ENCODE measurements at places on chromosomes 11 and 22.

DNA sequence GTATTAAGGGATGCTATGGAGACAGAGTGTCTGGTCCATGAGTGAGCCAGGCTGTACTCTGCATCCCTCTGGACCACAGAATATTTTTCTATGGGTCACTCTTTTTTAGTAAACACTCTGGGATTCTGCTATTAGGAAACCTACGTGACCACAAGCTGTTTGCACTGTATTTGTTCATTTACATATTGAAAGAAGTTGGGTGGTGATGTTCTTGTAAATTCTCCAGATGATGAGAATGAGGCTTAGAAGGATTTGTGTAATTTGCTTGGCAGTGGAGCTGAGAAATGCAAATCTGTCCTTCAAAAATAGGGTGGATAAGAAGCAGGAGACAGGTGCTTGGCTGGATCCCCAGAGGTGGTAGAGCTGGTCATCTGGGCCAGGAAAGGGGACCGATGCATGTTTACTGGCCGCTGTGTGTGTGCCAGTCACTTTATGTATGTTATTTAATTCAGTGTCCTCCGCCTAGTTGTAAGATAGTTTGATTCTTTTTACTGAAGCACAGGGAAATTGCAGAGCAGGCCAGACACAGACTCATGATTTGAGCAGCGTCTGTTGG is 63.7 kb upstream of the HEPHL1 start:
- no peak for DNase-seq

DNA sequence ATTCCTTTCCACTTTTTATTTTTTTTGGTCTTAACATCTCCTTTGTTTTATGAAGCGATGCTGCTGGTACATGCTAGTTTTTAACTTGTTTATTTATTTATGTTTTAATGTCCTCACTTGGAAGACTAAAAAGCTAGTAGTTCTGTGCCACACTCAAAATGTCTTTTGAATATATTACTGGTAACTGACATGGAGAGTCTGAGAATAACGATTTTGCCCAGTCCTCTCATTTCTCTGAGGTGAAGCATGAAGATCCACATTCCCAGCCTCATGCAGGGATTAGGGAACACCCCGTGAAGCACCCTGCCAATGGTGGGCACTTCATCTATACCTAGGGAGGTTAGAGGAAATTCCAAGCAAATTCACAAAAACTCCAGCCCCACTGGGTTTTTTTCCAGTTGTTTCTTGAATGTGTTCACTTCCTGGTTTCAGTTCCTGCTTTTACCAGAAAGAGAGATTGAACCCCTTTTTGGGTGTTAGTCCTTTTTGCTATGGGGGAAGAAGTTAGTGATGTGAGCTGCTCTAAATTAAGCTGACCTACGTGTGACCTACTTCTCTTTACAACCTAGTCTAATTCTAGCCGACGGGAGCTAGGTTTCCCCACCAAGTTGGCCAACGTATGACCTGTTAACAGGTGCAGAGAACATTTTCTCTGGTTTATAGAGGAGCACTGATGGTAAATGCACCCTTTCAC is 106.1 kb downstream of the SLC1A2 start:
- no peak for DNase-seq

GRCh38 chr22:39148026-39148726 is 4.3 kb downstream of the CBX7 start:
- no peak for DNase-seq

DNA sequence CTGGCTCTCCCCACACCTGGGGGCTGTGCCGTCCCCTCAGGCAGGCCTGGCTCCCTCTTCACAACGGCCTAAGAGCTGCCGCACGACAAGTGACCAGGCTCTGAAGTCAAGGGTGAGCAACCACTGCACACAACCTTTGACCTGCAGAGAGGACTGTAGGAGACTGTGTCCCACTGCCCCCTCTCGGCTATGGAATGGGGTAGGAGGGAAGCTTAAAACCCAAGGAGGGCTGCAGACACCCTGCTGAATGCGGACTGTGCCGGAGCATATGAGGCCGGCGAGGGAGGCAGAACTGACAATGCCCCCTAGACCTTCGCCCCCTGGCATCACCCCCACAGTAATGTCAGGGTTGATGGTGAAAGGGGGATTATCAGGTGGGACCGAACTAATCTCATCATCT is 311.9 kb downstream of the CTTN start:
- DNase-seq, result no peak

GRCh38 chr22:39621826-39622225 is 51.3 kb downstream of the CACNA1I start:
- DNase-seq, result no peak

- DNase-seq, result no peak
Measured at GRCh38 chr11:128828350-128828749, 38.7 kb downstream of the KCNJ1 start.

DNA sequence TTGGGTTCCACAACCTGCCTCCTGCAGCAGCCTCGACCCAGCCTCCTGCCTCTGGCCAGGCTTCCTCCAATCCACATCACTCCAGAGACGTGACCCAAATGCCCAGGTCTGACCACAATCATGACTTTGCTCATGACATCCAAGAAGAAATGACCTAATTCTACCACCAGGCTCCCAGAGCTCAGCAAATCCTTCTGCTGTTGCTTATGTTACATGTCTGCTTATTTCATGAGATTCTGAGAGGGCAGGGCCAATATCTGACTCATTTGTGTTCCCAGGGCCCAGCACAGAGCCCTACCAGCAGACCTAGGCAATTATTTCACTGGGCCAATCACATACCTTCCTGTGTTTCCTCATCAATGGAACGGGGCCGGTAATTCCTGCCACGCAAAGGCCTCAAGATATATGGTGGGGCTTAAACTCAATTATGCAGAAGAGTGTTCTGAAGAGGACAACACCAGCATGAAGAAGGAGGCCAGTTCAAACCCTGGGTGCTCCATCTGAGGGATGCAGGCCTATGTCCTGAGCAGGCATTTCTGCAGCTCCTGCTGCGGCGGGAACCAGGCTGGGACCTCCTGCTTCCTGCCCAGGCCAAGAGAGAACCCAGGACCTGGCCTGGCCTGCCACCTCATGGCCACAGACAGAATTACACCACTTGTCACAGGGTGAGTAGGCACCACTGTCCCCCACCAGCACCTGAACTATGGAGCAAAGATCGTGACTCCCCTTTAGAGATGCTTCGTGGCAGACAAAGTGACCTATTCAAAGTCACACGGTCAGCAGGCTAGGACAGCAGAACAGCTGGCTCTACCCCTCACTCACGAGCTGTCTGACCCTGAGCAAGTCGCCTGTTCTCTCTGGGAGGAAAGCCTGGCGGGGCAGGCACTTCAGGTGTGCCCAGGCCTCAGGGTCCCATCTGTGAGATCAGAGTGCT is 5.9 kb downstream of the CENPM start:
- peak; percentile 72 for DNase-seq

DNA sequence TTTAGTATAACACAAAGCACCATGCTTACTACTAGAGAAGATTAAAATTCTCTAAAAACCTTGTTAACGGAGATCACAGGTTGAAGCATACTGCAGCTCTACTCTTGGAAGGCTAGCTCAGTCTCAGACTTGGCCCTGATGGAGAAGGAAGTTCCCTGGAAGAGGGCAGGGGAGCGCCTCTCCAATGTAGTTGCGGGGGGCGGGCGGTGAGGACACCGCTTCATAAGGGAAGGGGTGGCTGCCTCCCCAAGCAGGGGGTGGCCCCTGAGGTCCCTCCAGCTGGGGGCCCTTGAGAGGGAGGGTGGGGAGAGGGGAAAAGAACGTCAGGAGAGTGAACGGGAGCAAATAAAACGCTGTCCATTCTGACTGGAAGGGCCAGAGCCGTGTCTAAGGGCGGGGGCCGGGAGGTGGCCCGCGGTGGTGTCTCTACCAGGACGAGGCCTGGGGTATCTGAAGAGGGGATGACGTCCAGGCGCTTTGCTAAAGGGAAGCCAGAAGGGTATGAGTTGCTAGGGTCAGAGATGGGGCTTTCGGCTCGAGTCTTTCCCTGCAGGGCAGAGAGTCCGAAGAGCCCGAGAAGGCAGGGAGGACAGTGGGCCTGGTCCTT is 553 bp upstream of the USP47 start:
- DNase-seq, result no peak

DNA sequence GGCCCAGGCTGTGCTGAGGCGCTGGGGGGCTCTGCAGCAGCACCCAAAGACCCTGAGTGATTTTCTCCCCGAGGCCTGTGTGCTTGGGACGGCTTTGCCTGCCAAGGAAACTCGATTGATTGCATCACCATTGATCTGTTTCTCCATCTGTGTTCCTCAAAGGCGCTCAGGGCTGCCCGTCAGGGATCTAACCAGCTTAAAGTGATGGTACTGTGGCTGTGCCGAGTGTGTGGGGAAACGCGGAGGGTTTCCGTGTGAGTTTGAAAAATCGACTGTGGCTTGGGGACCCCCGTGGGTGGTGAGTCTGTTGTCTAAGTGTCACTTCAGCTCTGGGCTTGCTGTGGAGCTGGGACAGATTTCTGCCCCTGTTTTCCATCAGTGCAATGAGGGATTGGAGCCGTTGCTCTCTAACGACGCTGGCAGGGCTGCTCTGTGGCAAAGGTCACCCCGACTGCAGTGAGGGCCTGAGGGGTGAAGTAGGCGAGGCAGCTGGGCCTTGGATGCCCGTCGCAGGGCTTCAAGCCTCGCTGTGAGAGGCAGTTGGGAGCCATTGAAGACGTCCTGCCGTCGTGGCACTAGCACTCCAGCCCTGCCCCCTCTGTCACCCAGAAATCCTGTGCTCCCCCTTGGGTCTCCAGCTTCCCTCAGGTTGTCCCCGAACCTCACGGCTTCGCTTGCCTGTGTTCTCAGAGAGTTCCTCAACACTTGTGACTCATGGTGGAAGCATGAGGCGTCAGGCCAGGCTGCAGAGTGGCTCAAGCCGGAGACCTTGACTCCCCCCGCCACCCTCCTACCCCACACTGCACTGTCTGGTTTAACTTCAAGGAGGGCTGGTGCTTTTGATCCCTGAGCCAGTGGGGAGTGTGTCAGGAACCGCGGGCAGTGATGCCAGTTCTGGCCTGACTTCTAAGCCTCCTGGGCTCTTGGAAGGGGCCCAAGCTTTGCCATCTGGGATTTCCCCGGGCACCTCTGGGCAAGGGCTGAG is 21.8 kb downstream of the CACNA1I start:
- peak; percentile 6 for DNase-seq

DNA sequence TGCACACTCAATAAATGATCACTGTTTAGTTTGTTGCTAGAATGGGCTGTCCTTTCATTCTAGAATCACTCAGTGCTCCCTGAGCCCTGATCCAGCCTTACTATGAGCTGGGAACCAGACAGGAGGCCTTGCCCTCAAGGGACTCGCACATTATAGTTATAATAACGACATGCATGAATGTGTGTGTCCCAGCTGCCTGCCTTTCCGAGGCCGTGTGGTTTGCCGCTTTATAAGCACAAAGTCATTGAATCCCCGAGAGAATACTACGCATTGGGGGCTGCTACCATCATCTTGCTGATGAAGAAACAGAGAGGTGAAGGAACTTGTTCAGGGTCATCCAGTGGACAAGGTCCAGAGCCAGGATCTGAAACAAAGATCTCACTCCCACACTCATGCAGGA is 75.7 kb downstream of the NFAM1 start:
- no peak for DNase-seq

DNA sequence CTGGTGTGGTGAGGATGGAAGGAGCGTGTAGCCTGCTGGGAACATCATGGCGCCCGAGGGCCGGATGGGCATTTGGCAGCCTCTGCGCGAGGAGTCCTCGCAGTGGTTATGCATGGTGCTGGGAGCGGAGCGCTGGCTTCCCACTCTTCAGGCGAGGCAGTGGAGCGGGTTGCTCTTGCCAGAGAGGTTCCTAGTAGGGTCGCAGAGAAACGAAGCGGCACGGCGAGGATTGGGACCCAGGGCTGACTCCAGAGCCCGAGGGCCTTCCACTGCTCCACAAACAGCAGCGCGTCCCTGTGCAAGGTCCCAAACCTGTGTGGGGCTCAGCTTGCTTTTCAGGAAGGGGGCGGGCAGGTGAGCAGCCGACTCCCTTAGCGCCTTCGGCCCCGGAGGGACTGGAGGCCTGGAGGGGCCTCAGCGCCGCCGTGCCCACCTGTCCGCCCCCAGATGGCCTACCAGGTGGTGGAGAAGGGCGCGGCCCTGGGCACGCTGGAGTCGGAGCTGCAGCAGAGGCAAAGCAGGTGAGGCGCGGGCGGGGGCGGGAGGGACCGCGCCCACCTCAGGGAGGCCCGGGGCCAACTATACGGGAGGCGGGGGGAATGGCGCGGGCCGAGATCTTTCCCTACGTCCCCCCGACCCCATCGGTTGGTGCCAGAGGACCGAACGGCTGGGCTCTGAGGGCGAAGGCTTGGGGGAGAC is 7.2 kb downstream of the ATG16L2 start:
- DNase-seq, result no peak

DNA sequence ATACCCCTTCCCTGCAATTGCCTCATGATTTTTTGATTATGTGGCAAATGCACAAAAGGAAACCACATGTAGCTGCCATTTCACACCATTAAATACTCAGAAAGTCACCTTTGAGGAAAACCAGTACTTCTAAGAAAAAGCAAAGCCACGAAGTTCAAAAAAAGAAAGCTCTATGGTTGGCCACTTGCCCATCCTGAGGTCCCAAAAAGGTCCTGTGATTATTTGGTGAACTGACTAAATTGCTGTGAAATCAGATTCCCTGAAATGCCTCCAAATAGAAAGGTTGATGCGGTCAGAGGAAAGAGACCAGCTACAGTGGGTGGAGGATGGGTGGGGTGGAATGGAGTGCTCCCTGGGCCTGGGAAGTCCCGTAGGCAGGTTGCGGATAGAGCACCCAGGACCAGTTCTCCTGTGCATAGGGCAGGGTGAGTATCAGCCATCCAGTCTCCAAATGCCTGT is 26.9 kb downstream of the MRPL16 start:
- no peak for DNase-seq

- DNase-seq, result no peak
Measured at GRCh38 chr11:72705442-72706365, 31.5 kb upstream of the PDE2A start.

DNA sequence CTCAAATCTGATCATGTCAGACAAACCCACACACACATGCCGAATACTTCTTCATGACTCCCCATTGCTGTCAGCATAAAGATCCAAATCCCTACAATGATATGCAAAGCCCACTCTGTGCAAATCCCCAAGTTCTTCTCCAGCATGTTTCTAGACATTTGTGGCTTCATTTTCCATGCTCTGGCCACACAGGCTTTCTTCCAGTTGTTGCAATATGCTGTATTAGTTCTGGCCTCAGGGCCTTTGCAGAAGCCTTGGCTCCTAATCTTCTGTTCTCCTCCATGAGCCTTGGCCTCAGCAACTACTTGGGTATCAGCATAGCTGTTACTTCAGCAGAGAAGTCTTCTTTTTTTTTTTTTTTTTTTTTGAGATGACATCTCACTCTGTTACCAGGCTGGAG is 49.6 kb downstream of the NAV2 start:
- DNase-seq, result no peak

- no peak for DNase-seq
Measured at GRCh38 chr11:87399341-87399740, 361.6 kb downstream of the TMEM135 start.

DNA sequence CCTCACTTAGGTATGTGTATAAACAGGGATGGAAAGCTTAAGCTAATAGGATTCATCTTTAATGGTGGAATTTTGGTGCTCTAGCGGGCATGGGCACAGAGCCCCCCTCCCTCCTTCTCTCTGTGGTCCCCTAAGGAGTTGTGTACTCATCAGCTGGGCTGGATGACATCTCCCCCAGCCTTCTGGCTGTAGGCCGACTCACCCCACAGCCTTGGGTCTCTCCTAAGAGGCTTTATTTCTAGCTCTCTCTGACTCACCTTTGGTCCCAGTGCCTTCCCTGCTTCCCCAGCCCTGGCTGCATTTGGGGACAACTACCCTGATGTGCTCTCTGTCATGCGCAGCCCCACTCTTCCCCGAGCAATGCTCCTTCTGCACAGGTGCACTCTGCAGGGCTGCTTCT is 26.9 kb downstream of the SLC6A5 start:
- no peak for DNase-seq

GRCh38 chr11:24855951-24856350 is 359.1 kb downstream of the LUZP2 start:
- no peak for DNase-seq

- DNase-seq, result no peak
Measured at GRCh38 chr11:12689029-12689755, 15.0 kb downstream of the TEAD1 start.
